ENCODE measurements at places on chromosomes 2 and 18.

DNA sequence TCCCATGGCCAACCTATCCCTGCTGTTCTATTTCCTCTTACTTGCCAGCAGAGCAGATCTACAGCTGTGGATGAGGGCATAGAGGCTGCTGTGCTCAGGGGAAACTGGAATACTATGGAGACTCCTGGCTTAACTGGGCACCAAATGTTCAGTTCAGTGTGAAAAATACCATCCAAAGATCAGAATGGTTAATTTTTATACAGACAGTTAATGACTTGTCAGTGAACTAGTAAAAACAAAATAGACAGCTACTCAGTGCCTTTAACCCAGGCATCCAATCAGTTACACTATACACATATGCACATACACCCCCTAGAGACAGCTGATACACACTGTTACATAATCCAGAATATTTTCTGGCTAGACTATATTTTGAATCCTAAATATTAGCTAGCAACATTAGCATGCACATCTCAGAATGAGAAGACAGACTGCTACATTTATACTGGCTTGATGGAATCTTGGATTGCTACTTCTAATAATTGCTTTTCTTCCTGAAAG lies 59.1 kb upstream of the WIPF1 start:
- no peak for DNase-seq

GRCh38 chr18:70195014-70195614 lies 10.4 kb downstream of the RTTN start:
- DNase-seq: no peak

DNA sequence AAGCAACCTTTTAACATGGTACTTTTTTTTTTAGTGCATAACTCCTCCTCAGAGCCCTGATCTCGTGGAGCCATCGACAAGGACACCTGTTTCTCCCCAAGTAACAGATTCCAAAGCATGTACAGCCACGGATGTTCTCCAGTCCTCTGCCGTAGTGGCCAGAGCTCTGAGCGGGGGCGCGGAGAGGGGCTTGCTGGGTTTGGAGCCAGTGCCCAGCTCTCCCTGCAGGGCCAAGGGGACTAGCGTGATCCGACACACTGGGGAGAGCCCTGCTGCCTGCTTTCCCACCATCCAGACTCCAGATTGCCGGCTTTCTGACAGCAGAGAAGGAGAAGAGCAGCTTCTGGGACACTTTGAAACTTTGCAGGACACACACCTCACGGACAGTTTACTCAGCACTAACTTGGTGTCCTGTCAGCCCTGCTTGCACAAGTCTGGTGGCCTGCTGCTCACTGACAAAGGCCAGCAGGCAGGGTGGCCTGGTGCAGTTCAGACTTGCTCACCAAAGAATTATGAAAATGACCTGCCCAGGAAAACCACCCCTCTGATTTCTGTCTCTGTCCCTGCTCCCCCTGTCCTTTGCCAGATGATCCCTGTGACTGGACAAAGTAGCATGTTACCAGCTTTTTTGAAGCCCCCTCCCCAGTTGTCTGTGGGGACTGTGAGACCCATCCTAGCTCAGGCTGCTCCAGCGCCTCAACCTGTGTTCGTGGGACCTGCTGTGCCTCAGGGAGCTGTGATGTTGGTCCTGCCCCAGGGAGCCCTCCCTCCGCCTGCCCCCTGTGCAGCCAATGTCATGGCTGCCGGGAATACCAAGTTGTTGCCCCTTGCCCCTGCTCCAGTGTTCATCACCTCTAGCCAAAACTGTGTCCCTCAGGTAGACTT lies 4.5 kb downstream of the KLF11 start:
- DNase-seq: no peak

DNA sequence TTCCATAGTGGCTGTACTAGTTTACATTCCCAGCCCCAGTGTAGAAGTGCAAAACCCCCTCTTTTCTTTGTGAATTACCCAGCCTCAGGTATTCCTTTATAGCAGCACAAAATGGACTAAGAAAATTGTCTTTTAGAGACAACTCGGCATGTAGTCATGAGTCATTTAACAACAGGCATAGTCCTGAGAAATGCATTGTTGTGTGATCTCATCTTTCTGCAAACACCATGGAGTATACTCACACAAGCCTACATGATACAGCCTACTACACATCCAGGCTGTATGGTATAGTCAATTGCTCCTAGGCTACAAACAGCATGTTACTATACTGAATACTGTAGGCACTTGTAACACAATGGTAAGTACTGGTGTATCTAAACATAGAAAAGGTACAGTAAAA lies 44.4 kb upstream of the MBP start:
- no peak for DNase-seq

GRCh38 chr18:24683925-24684324 lies 223.5 kb downstream of the HRH4 start:
- no peak for DNase-seq

DNA sequence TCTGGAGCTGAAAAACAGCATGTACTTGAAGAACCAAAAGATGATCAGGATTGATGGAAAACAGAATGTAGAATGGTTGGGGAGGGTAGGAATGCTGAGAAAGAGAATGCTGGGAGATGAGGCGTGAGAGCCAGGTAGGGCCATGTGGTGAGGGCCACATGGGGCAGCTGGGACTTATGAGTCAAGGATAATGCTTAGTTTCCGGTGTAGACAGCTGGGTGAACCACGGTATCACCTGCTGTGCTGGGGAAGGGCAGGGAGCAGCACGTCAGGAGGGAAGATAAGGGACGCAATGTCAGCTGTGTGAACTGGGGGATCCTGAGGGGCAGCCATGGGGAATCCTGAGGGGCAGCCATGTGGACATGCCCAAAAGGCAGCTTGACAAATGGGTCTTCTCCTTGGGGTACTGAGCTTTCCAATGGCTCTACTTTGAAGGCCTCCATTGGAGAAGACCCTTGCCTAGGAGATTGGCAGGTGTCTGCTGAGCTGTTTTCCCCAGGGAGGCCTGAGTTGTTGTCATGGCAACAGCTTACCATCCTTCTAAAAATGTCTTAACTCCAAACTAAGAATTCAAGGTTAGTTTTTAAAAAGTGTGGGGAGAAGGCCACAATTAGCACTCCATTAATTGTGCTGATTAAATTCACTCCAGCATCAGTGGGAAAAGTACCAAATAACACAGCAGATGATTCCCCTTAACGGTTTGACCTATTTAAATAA lies 51.1 kb downstream of the MTHFD2 start:
- no peak for DNase-seq

DNA sequence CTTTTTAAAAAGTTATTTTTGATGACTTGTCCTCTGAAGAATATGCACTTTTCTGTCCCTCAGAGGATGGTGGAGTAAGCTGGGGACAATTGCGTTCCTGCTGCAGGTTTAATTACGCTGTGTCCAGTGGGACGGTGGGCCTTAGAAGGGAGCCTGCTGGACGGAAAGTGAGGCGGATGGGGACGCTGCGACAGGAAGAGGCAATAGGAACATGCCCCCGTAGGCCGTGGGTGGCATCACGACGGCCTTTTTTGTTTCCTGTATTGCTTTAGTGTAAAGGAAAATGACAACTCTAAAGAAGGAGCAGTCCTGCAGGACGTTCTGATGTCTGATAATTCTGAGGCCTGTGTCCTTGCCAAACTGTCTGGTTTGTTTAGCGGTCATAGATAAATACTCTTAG lies 121.6 kb downstream of the NFATC1 start:
- DNase-seq: peak; percentile 42

- no peak for DNase-seq
Measured at GRCh38 chr2:65737452-65738011, 305.1 kb upstream of the SPRED2 start.

DNA sequence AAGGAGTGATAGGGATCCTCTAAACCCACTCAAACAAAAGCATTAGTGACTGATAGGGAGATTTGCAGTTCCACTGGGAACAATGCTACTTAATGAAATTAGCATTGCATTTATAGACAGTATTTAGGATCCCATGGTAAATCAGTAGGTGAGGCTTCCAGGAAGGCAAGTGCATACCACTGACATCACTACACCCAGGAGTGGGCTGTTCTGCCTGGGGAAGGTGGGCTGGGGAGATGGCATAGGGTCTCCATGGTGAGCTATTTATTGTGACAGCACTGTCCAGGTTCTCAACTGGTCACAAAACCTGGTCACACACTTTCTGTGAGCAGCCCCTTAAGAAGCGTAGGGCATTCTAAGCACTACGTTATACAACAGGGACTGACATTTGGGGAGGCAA lies 262.2 kb downstream of the ALK start:
- no peak for DNase-seq

DNA sequence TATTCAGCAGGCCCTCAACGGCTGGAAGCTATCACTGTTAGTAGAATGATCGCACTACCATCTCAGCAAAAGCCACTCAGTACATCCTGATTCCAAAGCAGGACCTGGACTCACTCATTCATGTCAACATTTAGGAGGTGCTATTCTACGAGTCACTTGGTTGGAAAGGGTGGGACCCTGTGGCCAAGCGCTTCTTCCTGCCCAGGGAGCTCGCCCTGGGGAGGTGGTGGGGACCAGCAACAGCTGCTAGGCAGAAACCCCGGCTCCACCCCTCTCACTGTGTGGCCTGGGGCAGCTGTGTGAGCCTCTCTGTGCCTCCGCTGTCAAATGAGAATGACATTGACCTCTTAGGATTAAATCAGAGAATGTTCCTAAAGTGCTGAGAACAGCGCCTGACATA lies 231.4 kb downstream of the EIPR1 start:
- no peak for DNase-seq

DNA sequence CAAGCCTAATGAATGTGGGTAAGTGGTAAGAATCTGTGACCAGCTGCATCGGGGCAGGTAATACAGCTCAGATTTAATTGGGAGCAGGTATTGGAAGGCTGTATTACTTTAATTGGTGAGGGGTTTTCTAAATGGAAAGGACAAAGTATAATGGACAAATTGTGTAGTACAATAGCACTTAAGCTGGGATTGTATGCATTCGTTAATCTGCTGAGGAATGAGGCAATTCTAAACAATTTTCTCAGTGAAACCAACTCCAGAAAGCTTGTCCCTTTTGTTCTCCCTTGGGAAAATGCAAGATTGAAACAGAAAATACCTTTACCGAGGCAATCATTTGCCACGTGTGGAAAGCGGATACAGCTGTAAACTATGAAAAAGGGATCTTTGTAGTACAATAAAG lies 801.6 kb upstream of the POU3F3 start:
- DNase-seq: no peak

- DNase-seq: no peak
Measured at GRCh38 chr18:64436111-64436510, 287.2 kb upstream of the LINC00305 start.

DNA sequence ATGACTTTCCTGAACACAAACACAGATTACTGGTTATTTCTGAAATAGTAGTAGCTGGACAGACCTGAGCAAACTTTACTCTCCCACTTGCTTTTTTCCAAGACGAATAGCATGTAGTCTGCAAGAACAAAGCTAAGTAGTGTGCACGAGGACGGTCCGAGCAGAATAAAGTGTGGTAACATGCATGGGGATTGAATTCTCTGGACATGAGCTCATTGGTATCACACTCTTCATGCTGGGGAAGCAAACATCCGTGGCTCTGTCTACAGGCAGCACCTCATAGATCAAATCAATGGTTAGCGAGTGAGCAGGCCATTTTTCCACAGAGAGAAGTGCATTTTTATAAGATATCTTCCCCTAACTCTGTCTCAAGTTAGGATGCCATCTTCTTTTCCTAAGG lies 164.8 kb upstream of the STK17B start:
- no peak for DNase-seq

- DNase-seq: no peak
Measured at GRCh38 chr2:231058761-231059550, 2.3 kb downstream of the PSMD1 start.

DNA sequence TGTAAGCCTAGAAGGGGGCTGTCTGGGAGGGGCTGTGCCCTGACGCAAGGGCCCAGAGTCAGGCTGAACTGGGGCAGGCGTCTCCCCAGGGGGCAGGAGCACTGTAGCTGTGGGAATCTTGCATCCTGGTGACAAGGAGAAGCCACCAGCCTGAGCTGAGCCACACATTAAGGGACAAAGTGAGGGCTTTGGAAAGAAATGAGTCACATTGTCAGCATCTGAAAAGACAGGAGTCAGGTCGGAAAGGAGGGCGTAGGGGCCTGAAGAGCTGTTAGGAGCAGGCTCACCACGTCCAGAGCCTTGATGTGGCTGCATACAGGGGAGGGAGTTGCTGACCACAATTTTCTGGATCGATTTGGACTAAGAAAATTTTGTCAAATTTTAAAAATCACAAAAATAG lies 298.6 kb downstream of the CYP26B1 start:
- no peak for DNase-seq

DNA sequence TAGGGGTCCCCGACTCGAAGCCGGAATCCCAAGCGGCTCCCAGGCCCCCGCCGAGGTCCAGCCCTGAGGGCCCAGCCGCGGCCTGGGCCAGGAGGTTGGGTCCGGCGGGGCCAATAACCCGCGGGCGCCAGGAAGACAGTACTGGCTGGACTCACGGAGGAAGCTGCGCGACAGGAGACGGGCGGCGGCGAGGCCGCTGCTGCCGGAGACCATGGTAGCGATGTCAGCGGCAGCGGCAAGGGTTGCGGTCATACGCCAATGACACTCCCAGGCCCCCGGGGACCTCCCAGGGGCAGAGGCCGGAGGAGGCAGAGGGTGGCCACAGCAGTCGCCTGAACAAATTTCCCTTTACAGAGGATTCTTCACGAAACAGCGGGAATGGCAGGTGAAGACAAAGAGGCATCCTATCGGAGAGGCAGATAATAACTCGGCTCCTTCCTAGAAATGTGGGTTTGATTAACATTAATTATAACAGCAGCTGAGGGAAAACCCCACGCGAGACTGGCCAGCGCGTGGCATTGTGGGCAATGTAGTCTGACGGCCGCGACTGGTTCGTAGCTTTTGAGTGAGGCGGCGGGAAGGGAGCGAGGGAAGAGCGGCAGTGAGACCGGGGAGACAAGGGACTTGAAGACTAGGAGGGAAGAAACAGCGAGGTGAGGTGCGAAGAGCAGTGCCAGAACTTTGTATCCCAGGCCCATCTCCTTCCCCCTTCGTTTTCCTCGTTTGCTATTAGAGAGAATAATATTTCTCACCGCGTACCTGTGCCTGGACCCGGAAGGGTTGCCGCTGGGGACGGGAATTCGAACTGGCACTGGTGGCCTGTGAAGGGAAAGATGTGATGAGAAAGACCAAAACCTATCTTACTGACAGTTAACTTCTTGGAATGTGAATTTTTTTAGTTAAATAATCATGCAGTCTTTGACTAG lies at the start of gene SUCLG1:
Gene SUCLG1, minus strand, starts transcription at position 263 of the 926 bp plus-strand sequence. Its CDS starts 11 bp downstream, at position 252.
- DNase-seq: peak; percentile 89

DNA sequence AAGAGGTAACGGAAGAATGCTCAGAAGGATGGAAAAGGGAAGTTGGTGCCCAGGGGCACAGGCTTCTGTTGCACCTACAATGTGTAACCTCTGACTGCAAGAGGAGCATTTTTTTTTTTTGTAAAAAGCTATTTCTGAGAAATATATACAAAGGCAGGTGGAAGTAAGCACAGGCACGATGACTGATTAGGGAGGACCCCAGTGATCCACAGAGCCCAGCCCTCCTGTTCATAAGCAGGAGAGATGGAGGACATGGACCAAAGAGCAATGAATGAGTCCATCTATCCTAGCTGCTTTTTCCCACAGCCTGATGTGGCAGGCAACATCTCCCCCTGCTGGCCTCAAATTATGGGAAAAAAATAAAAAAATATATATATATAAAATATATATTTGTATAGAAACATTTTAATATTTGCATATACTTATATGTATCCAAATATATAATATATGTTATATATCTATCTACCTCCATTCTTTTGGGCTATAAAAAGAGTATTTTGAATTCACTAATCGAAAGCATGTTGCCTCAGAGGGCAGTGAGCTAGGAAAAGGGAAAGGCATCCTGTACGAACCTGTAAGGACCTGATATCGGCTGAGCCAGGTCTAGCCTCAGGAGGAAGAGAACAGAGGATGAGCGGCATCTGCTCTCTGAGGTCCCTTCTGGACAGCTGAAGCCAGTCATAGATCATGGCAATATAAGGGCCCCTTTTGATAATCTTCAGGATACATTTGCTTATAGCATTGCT lies 166.0 kb upstream of the STK17B start:
- DNase-seq: peak; percentile 32

Measured in CD4-positive, alpha-beta memory T cell (primary cell).